ENCODE measurements at places on chromosomes 11 and 22. TPM values are rescaled to one million over a fixed set of nuclear protein-coding genes. Genes with fewer than 3 reads are reported as not detected.

Gene LRRC55
- total RNA-seq, result not detected

Gene NAALAD2
- not detected for total RNA-seq

Gene CELF1
- total RNA-seq, result 145 TPM

Gene PATE4
- not detected for total RNA-seq

Gene IRAG1
- not detected for total RNA-seq

Gene MYBPC3
- not detected for total RNA-seq

Gene APOBEC3C
- 117 TPM for total RNA-seq

Gene DNAJC4
- 20.8 TPM for total RNA-seq

Gene SCN4B
- total RNA-seq, result 0.19 TPM

Gene RSF1
- total RNA-seq, result 40.5 TPM

Gene C11orf71
- 6.3 TPM for total RNA-seq

Gene DSCAML1
- 0.13 TPM for total RNA-seq

Gene CRYAB
- not detected for total RNA-seq

Gene PAK1
- total RNA-seq, result 33.1 TPM

Gene TRPM5
- not detected for total RNA-seq

Gene CHRM1
- total RNA-seq, result not detected

Data from activated CD8-positive, alpha-beta memory T cell treated with anti-CD3 and anti-CD28 coated beads for 36 hours (primary cell).